ENCODE measurements at places on chromosomes 5 and 9.
A peak's percentile ranks its signal among the peaks of the same experiment; 100 is the strongest.

DNA sequence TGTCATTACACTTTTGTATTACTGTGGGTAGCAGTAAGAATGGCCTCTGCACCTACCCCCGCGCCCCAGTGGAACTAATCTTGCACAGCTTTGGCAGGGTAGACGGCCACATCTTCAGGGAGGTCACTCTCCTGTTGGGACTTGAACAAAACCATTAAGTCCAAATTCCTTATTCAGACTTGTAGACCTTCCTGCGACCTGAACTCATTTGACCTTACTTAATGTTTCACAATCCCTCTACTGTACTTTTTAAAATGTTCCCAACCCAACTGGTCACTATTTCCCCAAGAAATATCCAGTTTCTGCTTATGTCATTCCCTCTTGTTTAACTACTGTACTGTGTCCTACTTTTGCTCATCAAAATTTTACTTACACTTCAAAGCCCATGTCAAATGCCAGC is 5.3 kb upstream of the FAM120AOS start:
- DNase-seq: no peak

DNA sequence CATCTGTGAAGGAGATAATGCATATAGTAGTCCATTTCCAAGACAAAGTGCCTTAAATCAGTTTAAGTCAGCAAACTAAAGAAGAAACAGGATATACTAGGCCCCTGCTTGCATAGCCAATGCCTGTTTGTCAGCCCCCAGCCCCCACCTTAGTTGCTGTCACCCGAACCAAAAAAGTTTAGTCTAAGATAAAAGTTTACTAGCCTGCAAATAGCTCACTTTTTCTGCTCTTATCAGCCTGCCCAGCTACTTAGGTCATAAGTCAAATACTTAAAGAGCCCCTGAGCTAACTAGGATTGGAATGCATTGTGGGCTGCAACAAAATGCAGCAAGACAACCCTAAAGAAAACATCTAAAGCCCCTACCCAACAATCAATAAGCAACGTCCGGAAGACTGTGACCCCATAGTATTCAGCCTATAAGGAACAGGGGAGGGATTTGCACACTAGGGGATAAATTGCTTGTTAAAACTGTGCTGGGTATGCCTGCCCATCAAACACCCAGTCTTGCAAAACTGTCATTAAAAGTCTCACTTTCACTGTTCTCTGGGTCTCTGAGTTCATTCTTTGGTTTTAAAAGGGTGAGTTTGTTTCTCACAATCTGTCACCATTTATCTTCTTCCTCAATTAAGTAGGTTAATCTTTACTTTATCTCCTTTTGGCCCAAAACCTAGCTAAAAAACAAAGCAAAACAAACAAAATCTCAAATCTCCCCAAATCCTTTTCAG is 92.4 kb upstream of the CEP78 start:
- no peak for DNase-seq

GRCh38 chr5:67293226-67293625 is 96.6 kb upstream of the CD180 start:
- no peak for DNase-seq

DNA sequence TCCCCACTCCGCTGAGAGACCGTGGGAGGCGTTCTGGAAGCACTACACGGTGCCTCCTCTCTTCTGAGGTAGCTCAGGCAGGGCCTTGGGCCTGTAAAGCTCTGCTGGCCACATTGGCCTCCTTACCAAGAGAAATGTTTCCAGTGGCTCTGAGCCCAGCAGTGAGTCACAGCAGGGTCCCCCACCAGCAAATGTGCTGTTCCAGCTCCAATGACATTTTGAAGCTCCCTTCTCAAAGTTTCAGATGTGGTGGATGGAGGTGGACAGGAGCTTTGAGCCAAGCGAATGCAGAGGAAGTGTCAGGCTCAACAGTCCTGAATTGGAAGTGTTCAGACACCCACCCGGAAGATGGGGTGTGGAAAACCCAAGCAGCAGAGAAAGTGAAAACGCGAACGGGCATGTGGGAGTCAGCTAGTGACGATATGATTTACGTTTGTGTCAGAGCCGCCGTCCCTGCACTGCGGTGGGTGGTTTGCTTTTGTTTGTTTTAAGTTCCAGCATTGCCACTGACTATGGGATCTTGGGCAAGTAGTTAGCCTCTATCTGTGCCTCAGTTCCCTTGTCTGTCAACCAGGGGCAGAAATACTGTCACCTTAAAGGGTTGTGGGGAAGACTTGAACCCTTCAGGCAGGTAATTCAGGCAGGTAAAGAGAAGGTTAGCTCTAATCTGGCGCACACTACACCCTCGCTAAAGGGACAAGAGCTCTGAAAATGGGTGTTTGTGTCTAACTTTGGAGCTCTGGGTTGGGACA is 38.2 kb downstream of the C5orf15 start:
- peak; percentile 47 for DNase-seq

DNA sequence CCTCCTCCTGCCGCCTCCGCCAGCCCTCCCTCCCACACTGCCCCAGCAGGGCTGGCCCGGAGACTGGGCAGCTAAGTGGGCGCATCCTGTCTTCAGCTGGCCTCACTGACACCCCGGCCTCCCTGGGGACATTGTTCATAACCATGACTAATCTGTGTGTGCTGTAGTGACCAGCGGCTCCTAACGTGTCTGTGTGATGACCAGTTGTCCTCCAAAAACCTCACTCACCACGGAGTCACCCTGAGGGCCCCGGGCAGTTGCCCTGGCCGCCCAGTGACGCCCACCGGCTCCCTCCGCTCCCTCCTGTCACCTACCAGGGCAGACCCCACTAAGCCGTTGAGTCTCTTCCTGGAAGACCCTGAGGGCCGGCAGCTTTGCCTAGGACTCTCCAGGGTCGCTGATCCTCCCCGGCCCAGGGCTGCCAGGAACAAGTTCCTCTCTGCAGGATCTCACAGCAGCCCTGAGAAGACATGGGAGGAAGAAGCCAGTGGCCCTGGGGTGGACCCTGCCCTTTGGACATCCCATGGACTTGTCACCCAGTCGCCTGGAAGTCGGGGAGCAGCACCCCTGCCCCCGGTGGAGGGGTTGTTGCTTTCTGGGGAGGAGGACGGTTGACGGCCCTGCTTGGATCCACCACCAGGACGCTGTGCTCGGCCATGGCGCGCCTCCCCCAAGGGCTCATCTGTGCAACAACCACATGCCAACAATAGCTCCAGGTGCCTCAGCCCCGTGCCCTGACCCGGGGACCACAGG is 110.2 kb upstream of the LMX1B start:
- DNase-seq: no peak

- no peak for DNase-seq
Measured at GRCh38 chr5:131541762-131542161, 93.3 kb downstream of the RAPGEF6 start.

DNA sequence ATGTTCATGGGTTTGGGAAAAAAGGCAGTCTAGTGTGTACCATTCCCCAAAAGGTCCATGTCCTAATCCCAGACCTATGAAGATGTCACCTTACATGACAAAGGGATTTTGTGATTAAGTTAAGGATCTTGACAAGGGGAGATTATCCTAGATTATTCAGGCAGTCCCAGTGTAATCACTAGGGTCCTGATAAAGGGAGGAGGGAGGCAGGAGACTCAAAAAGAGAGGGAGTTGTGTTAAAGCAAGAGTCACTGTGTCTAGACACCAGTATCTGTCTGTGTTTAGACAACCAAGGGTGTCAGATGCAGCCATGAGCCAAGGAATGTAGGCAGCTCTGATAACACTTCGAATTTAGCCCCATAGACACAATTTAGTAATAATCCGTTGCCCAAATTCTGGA is 49.5 kb downstream of the DPYSL3 start:
- DNase-seq: no peak

- no peak for DNase-seq
Measured at GRCh38 chr5:172795318-172795977, 24.5 kb upstream of the DUSP1 start.

GRCh38 chr9:118761016-118761790 is 608.0 kb downstream of the BRINP1 start:
- no peak for DNase-seq

- no peak for DNase-seq
Measured at GRCh38 chr9:109001275-109001676, 12.0 kb downstream of the CTNNAL1 start.

- no peak for DNase-seq
Measured at GRCh38 chr9:37995348-37995737, 73.7 kb downstream of the SHB start.

DNA sequence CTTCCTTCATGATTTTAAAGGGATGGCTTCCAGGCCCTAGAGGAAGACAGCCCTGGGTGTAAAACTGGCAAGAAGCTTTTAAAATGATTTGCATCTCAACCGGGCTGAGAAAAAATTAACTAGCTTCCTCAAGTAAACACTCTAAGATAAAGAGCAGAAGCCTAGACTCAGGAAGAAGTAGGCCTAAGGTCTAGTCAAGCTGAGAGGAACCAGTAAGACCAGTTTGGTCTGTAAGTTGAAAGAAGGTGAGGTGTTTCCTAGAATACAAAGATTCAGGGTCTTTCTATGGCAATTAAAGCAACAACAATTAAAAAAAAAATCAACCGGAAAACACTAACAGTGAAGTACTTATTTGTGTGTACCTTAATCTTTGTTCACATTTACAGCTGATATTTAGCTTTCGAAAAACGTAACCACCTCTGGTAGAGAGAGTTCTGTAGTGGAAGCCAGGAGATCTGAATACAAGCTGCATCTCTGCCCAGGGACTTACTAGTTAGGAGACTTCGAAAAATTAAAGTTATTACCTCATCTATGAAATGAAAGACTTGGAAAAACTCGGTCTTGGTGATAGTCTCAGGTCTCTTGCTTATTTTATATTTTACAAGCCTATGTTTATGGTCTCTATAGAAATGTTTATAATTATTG is 75.7 kb downstream of the TUSC1 start:
- DNase-seq: no peak

GRCh38 chr5:121377461-121377860 is 474.2 kb upstream of the FTMT start:
- DNase-seq: no peak

- no peak for DNase-seq
Measured at GRCh38 chr5:156581725-156582124, 254.8 kb downstream of the SGCD start.

DNA sequence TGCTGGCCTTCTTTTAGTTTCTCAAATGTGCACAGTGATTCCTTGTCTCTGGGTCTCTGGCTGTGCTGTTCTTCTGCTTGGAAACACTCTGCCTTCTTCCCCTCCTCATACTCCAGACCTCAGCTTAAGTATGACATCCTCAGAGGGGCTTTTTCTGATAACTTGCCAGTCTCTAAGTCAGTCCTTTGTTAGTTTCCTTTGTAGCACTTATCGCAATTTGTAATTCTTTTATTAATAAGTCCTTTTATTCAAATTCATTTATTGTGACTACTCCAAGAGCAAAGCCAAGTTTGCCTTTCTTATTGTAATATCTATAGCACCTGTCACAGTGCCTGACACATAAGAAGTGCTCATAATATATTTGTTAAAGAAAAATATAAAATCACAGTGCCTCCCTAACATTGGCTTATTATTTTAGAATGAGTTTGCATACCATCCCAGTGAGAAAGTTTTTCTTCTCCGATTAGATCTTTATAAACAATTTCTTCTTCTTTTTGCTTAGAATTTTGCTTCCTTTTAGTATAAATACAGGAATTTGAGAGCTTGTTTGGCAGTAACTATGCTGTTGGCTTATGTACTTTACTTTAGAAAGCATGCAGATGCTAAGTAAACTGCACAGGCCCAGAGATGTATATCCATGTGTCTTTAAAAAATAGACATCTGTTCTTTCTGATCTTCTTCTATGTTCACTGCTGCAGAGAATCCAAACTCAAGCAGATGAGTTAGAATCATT is 198.0 kb downstream of the GAS1 start:
- DNase-seq: no peak

DNA sequence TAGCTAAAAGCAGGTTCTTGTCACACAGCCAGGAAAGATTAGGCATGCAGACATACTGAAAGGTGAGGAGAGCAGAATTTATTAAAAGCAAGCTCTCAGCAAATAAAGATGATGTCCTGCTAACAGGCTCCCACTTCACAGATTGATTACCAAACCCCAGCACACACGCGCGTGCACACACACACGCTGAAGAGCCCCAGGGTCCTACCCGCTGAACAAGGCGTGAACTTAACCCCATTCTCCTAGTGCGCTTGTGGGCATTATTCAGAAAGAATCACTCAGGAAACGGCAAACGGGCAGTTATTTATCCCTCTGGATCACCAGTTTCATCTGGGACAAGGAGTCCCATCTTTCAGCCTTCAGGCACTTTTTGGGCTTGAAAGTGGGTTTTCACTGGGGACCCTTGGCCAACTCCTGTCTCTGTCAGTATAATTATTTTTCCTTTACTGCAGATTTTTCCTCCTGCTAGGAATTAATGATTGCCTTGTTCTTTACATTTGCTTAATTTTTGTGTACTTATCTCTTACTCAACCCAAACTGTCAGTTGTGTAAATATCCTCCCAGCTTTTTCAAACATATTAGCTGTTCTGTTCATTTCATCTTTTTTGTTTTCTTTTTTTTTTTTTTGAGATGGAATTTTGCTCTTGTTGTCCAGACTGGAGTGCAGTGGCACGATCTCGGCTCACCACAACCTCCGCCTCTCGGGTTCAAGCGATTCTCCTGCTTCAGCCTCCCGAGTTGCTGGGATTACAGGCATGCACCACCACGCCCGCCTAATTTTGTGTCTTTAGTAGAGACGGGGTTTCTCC is 92.6 kb downstream of the RIC1 start:
- DNase-seq: no peak

DNA sequence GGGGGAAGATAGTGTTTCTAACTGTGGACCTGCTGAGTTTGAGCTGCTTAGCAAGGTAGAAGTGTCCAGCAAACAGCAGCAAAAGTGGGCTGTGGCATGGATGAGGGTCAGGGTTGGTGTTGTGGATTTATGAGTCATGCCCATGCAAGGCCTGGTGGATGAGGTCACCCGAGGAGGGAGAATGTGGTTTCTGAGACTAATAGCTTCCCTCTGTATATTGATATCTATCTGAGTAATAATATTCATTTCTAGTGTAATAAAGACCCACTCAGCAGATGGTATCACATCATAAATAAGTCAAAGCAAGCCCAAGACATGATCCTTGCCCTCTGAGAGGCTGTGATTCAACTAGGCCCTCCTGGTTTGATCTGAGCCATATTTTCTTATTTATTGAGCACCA is 597.8 kb upstream of the CLINT1 start:
- DNase-seq: no peak

GRCh38 chr9:115232181-115232774 is 114.3 kb upstream of the TNC start:
- no peak for DNase-seq

GRCh38 chr5:133819977-133820471 is 148.4 kb downstream of the C5orf15 start:
- no peak for DNase-seq

GRCh38 chr9:127493592-127494303 is 42.4 kb downstream of the LRSAM1 start:
- DNase-seq: no peak

- DNase-seq: no peak
Measured at GRCh38 chr5:89948977-89949376, 460.6 kb downstream of the CETN3 start.

GRCh38 chr5:57655228-57655627 is 172.6 kb upstream of the ACTBL2 start:
- DNase-seq: no peak

Measured in T-helper 2 cell (primary cell).